Amygdala (tissue), 56 donors: ENCODE measurements at places on chromosomes 11 and 22.

DNA sequence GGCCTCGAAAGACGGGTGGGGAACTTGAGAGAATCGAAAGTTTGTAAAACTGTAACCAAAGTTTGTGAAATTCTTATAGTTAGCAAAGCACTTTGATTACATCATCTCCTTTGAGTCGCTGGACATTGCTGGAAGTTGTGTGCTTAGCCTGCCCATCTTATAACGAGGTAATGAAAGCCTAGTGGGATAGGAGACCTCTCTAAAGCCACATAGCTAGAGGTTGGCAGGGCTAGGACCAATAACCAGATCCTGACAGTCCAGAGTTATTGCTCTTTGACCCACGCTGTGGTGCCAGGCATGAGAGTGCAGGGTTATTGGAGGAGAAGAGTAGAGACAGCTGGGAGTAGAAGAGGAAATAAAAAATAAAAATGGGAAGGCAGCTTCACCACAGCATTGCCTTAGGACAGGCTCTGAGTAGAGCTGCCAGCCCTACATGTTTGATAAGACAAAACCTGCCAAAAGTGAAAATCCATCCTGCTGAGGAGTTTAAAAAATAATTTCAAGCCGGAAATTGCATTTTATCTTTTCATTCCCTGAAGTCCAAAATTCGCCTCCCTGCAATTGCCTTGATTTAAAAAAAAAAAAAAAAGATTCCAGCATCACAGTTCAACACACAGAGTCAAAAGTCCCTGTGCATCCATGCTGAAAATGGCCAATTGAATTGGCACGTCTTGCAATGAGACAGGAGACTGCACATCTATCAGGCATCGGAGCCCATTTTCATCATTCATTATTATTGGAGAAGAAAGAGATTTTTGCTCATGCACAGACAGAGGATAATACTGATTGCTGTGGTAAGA, 225.5 kb upstream of the POU2AF2 start:
- no peak for DNase-seq

DNA sequence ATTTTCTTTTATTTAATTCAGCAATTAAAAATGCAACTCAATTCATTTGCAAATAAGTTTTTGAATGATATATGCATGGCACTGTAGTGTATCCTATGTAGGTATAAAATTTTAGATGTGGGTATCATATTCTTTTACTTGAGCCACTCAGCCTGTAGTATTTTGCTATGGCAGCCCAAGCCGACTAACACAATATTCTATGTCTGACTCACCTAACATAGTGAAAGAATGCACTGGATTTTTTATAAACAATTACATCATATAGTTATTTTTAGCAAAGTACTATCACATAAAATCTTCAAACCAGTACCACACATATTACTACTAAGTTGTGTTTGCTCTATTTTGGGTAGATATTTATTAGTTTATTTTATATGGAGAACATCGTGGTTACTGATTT, 21.9 kb upstream of the GRIA4 start:
- DNase-seq = no peak

GRCh38 chr11:122179961-122180834, 64.2 kb upstream of the BLID start:
- no peak for DNase-seq

GRCh38 chr11:2549491-2549875, 104.7 kb downstream of the KCNQ1 start:
- no peak for DNase-seq

DNA sequence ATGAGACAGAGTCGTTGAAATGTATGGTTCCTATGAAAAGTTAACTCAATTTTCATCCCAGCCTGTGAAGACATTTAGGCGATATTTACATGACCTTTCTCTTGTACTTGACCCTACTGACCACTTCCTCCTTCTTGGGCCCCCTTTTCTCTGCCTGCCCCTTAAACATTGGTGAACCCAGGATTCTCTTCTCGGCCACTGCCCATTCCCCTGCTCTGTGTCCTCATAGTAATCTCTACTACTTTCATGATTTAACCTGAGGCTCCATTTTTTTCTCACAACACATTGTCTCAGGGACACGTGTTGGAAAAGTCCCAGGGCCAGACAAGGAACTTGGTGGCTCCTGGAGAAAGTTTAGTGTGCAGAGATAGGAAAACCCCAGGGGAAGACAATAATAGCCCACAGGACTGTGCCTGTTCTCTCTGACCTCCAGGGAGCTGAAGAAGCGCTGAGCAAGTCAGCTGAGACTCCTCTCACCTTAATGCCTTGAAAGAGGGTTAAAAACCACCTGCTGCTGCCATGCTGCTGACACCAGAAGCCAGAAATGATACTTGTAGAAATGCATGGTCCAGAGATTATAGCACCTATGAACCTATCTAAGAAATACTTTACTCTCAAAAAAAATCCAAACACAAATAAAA, 42.5 kb upstream of the SPATA19 start:
- DNase-seq = no peak

- DNase-seq = no peak
These were observed 37.8 kb downstream of the MRE11 start for GRCh38 chr11:94455861-94456260.

DNA sequence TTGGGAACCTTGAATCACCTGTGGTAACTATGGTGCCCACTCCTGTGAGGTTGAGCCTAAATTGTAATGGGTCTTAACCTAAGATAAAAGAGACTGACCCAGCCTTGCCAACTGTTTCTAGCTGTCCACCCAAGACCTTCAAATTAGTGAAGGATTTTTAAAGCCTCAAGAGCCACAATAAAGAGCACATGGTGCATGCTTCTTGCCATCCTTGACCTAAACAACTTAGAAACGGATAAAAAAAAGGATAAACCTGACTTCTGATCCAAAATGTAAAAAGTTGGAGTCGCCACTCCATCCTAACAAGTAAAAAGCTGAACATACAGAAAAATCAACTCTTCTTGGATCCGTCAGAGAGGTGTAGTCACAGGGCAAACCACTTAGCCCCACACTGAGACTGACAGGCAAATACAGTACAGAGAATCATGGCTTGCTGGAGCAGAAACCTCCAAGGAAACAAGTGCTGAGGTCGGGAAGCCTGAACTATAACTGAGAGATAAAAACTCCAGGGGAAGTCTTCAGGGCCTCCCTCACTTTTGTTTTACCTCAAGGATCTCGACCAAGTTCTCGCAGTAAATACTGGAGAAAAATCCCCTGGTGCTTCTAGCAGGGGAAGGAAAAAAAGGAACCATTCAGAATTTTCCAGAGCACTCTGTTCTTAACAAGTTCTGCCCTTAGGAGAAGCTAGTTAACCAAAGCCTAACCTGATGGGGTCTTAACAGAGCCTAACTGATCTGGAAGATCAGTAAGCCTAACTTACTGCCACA, 16.3 kb downstream of the ENTHD1 start:
- no peak for DNase-seq

GRCh38 chr22:39647836-39648629, 77.5 kb downstream of the CACNA1I start:
- DNase-seq = no peak
